ENCODE measurements at places on chromosomes 1 and 21.
A peak's percentile ranks its signal among the peaks of the same experiment; 100 is the strongest.

GRCh38 chr21:36909901-36910561 lies 56.4 kb downstream of the HLCS start:
- peak; percentile 79 for DNase-seq

GRCh38 chr1:148166558-148167492 lies 14.7 kb upstream of the NBPF11 start:
- no peak for DNase-seq

DNA sequence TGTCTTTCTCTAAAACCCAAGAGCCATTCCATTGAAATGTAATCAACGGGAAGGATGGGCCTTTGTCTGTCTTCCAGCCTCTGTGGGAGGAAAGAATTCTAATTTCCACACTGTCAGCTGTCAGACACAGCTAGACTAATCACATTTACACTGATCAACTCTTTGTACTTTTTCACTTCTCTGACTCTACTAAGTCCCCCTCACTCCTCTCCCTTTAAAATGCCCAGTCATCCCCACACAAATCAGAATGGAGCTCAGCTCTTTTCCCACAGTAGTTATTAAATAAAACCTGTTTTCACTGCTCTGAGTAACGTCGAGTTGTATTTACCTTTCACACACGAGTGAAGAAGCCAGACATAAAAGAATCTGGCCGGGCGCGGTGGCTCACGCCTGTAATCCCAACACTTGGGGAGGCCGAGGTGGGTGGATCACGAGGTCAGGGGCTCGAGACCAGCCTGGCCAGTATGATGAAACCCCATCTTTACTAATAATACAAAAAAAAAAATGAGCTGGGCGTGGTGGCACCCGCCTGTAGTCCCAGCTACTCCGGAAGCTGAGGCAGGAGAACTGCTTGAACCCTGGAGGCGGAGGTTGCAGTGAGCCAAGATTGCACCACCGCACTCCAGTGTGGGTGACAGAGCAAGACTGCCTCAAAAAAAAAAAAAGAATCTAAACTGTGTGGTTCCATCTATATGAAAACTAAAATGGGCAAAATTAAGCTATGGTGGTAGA lies 13.3 kb downstream of the ZBTB8OS start:
- DNase-seq: no peak

GRCh38 chr1:3074800-3075199 lies 5.8 kb downstream of the PRDM16 start:
- no peak for DNase-seq

- DNase-seq: no peak
Measured at GRCh38 chr1:230109895-230110667, 43.0 kb downstream of the GALNT2 start.

- no peak for DNase-seq
Measured at GRCh38 chr1:40305451-40305850, 11.6 kb downstream of the COL9A2 start.

DNA sequence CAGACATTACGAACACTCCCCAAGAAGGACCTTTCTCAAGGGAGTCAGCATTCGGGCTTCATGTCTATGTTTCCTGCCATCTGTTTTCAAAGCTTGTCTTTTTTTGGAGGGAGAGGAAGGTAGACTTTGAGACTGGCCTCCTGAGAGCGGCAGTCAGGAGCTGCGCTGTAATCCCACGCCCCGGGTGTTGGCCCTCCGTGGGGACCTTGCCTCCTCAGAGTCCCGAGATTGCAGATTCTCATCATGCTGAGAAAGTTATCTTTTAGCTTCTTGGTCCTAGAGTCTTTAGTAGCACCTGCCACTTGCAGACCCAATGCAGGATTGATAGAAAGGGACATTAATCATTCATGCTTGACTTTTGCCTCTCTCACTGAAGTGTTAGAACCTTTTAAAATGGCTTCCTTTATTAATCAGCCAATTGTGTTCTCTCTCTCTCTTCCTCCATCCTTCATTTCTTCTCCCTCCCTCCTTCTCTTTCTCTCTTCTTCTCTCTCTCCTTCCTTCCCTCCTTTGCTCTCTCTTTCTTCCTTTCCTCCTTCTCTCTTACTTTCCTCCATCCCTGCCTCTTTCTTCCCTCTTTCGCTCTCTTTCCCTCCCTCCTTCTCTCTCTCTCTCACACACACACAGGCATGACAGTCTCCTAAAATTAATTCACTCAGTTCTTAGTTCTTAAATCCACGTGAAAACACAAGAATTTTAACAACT lies 25.2 kb upstream of the GNPAT start:
- no peak for DNase-seq

DNA sequence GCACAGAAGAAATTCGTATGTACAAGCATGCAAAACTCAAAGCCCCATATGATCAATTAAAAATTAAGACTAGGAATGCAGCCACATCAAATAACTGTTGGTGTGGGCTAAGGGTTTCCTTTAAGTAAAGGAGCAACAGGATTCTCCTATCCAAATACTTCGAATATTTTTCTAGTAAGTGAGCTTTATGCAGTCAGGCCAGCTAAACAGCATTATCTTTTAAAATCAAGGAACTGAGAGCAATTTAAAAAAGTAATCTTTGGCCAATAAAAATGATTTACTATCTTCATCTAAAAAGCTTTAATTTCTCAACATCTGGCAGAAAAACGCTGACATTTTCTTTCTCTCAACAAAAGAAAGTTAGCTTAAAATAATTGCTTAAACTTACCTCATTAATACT lies 19.8 kb downstream of the CNN3 start:
- DNase-seq: no peak

- DNase-seq: no peak
Measured at GRCh38 chr1:36692465-36693160, 209.9 kb upstream of the CSF3R start.

DNA sequence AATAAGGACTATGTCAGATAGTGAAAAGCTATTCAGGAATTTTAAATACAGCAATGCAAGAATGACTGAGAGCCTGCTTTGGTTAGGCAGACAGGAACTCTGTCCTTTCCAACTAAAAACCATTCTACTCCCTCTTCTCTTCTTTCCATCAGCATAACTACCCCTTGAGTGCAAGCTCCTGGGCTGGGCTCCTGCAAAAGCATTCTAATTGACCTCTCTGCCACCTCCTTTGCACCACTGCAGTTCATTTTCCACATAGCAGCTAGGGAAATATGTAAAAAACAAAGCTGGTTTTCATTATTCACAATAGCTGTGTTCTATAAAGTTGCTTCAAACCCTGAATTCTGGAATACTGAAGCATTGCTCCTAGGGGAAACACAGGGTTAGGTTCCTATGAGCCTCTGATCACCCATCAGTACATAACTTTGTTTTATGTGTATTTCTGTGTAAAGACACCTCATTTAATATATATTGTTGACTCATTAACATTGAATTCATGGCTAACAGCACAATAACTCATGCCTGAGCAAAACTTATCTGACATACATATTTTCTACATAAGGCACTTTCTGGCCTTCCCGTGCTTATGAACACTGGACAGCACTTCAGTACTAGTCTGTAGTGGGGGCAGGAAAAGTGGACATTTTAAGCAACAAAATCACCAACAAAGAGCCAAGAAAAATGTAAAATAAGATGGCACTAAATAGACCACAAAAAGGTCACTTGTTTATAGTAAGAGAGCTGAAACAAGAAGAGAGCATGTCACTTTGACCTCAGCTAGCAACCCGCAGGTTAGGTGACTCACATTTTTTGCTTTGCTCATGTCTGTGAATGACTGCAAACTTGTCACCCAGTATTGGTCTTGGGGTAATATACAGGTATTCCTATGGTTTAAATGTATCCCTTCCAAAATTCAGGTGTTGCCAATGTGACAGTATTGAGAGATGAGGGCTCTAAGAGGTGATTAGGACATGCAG lies 57.9 kb upstream of the IRF2BP2 start:
- no peak for DNase-seq

- no peak for DNase-seq
Measured at GRCh38 chr1:118993700-118994026, 5.5 kb upstream of the TBX15 start.

GRCh38 chr1:66773227-66773626 lies 21.0 kb downstream of the DYNLT5 start:
- no peak for DNase-seq

DNA sequence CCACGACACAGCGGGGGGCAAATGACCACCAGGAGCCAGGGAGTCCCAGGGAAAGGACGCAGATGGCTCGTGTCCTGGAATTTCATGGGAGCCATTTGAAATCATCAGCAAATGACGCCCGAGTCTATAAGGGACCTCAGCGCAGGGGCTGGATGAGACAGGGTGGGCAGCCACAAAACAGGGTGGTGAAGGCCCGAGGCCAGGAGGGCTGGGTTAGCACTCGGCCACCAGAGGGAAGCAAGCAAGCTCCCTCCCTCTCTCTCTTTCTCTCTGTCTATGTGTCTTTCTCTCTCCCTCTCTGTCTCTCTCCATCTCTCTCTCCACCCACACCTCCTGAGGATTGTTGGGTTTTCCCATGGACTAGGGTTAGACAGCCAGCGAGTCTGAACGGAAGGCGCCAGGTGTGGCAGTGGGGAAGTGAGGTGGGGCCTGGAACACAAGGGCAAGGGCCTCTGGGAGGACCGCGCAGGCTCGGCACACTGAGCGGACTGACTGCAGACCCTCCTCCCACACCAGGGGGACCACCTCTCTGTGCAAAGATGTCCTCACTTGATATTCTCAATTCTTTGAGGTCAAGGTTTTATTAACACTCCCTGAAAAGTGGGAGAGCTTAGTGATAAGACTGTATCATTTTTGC lies 73.8 kb upstream of the TMPRSS2 start:
- DNase-seq: no peak

DNA sequence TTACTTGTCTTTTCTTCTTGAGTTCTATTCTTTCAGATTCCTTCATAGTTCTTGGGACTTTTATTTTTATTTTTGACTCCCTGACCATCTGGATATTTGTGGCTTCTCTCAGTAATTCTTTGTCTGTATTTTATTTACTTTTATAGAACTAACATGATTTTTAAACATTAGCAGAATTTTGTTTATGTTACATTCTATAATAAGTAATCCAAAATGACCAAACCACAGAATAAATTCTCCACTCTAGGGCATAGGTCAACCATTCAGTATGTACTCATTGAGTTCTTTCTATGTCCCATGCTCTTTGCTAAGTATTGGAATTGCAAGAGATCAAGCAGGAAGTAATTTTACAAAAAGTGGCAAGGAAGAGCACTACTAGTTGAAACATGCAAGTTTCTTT lies 969.0 kb downstream of the TTLL7 start:
- DNase-seq: no peak

DNA sequence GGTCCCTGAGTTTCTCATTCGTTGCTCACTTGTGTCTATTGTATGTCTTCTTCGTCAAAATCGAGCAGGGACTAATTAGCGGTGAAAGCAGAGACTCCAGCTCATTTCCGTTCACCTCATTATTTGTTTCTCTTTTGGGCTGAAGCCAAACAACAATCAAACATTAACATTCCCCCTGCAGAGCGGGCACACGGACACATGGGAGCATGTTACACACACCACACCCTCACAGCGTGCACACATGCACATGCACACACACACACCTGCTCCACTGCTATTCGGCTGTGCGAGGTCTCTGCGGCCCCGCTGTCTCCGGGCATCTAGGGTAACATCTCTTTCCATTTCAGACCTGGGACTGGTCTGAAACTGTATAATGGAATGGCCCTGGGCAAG lies 58.5 kb upstream of the LRRC8D start:
- no peak for DNase-seq

DNA sequence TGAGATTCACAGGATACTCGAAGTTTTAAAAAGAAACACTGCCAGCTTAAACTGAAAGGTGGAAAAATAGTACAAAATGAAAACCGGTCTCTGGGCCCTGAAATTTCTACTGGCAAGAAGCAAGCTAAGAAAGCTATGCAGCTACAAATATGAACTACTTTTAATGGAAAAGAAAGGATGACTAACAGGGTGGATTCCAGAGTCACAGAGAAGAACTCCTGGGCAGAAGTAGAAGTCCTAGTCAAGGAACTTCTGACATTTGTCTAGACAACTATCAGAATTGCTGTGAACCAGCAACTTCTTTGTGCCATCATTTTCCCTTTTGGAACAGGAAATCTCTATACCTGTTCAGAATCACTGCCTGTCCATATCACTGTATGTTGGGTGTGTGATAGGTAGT lies 38.1 kb downstream of the CD160 start:
- DNase-seq: no peak

- DNase-seq: peak; percentile 55
Measured at GRCh38 chr1:48530727-48531351, 58.8 kb upstream of the SPATA6 start.

DNA sequence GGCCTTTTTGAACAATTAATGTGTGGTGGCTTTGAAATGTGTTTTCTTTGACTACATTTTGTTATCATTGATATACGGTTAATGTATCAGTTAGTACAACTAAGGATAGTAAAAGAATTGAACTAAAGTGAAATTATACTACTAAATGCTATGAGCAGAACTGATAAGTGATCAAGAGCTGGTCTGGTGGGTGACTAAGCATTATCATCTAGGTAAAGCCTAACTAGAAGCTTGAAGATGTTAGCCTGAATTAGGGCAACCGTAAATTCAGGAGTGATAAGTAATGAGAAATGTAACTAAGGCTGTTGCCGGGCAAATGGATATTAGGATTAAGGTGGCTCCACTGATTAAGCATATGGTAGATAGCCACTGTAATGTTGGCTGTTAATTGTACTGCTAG lies 16.0 kb upstream of the GCLM start:
- no peak for DNase-seq

DNA sequence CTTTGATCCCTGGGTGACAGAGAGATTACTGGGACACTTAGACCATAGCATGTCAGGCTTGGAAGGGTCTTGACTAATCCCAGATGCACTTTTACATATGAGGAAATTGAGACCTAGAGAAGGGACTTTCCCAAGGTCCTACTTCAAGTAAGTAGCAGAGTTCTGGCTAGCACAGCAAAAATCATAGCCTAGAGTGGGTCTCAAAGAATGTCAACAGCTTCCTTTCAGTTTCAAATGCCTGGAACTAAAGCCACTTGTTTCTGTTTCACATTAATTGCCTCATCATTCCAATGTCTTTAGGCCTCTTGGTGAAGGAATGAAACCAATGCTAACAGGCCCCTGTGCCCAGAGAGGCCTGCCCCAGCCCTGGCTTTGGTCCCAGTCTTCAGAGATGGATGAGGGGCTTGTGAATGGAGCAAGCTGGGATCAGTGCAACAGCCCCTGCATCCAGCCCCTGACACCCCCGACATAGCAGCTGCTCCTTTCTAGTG lies 26.6 kb downstream of the ATF3 start:
- DNase-seq: no peak

DNA sequence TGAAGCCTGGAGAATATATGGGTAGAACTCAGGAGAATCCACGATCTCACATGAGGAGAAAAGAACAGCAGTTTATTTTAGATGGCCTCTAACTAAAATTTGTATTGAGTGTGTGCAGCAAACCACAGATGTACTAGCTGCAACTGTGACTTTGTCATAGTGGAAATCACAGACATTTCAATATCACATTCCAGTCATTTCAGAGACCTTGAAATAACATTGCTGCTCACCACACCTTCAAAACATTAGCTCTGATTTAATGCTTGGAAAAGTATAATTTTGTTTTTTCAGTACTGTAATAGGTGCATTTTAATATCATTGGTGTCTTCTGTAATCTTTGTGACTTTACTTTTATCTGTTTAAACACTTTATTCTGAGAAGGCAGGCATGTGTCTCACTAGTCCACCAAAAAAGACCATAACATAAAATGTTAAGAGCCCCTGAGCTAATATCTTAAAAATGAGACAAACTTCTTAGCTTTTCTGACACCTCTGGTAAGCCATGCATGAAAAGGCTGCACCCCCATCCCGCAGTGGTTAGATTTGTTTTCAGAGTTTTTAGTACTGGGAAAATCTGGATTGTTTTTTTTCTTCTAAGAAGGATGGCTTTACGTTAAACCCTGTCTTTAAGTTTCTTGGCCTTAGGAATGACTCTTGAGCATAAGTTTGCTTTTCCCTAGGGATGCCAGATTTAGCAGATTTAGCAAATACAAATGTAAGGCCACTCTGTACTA lies 30.1 kb downstream of the KCNJ15 start:
- no peak for DNase-seq

- DNase-seq: no peak
Measured at GRCh38 chr1:109668123-109668775, 392 bp downstream of the GSTM2 start.
